ENCODE measurements at places on chromosomes 6 and 20. TPM values are rescaled to one million over a fixed set of nuclear protein-coding genes. Genes with fewer than 3 reads are reported as not detected.

The ULBP2 gene
- total RNA-seq: 2.4 TPM

DNA sequence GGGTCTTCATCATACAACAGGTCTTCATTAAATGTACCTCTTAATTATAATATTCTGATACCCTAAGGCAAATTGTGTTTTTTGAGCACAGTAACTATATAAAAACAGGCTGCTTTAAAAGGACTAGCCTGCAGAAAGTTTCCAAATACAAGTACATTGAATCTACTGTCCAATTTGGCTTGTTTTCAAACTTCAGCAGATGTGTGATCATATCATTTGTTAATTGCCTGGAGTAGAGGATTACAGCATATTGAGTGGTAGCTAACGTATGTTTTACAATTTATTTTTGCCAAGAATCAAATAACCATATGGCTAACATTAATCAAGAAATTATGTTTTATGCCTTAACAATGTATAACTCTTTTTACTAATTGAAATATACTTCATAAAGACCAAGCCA is 12.6 kb downstream of the TINAG start:
- no peaks in the 10 kb centered on the region for H3K4me1 ChIP-seq
- no peaks in the 10 kb centered on the region for H3K27me3 ChIP-seq
- no peak overlapping the region for H3K4me3 ChIP-seq
- H3K36me3 ChIP-seq: no peaks in the 10 kb centered on the region
- no peak overlapping the region for H3K27ac ChIP-seq
- DNase-seq: no peak

The CPXM1 gene
- total RNA-seq: 0.49 TPM

DNA sequence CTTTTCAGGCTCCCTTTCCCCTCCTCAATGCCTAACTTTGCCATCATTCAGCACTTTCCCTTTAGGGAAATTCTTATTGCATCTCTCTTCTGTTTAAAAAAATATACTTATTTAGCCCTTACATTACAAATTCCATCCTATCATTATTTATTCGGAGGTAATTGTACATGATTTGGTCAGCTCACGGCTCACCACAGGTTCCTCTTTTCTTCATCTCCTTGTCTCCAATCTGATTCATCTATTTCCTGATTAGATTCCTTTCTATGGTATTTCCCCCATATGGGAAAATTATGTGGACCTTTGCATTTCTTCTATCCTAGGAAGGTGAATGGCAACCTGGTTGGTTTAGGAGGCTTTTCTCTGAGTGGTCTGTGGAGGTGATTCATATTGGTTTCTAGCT is 12.9 kb upstream of the EMILIN3 start:
- H3K4me1 ChIP-seq: no peaks in the 10 kb centered on the region
- H3K36me3 ChIP-seq: no peaks in the 10 kb centered on the region
- DNase-seq: no peak
- H3K27ac ChIP-seq: no peak overlapping the region
- no peak overlapping the region for H3K4me3 ChIP-seq

The HLA-DOB gene
- total RNA-seq: 13.7 TPM

The TSPO2 gene
- total RNA-seq: not detected

Measured in natural killer cell (primary cell).